HT-29 (cell line): ENCODE measurements at places on chromosomes 1 and 21.

DNA sequence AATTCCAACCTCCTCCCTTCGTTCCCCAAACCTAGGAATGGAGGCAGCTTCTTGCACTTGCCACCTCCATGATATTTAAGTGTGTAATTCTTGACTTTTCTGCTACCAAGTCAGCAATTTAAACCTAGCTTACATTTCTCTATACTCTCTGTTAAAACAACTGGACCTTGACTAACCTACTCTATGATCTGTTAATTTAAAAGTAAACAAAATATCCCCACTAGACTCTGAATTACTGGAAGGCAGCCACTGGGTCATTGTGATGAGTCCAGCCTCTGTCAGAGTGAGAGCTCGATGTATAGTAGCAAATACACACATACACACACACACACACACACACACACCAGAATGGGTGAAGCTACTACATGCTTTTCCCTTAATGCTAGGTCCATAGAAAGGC, 40.0 kb upstream of the DHCR24 start:
- DNase-seq: no peak

DNA sequence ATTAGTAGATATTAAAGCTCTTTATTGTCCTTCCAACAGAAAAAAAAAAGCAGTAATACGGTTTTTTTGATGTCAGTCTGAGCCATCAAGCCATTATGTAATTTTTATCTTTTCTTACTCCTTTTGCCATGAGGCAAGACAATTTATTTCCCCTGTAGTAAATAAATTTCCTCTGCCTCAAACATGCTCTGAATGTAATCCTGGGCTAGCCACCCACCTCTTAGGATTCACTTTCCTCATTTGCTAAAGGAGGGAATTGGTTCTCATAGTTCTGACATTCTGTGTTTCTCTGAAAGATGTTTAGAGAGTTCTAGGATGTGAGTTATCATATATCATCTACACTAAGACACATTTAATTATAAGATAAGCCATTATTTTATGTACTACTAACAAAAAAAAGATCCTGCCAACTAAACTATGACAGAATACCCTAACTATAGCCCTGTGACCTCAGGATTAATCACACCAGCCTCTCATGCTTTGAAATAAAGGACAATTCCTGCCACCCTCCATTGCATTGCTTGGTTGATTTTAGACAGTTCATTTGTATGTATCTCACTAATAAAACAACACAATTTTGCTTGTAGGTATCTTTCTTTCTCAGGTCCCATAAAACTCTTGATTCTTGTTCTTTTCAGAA, 34.0 kb upstream of the RAP1A start:
- no peak for DNase-seq

DNA sequence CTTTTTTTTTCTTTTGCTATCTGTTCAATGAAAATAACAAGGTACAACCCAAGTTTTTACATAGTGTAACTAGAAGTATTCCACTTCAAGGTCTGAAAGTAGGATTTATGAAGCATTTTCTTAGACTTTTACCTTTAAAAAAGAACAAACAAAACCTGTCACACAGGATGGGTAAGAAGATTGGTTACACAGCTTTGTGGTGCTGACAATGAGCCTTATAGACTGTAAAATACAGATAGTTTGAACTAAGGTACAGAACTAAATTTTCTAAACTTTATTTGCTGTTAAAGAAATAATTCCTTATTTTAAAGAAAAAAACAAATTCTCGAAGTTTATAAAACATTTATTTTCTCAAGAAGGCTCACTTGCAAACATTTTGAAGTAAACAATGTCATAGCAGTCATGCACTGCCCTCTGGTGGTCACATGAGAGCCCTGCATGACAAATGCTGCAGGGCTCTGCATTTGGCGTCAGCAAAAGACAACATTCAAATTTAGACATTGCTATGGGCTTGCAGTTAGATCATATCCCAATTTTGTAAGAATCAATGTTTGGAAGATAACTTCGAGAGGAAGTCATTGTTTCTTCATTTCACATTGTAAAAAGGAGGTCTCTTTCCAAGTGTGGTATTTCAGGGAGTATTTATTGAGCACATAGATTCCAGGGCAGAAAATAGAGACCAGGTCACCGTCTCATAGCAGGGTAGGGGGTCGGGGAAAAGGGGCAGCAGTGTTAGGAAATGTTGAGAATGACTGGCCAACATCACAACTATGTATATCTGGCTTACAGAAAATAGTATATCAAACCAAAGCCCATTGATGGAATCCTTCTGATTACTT, 115.3 kb upstream of the FMN2 start:
- peak; percentile 69 for DNase-seq

GRCh38 chr21:35149698-35150097, 100.6 kb upstream of the RUNX1 start:
- DNase-seq: no peak

DNA sequence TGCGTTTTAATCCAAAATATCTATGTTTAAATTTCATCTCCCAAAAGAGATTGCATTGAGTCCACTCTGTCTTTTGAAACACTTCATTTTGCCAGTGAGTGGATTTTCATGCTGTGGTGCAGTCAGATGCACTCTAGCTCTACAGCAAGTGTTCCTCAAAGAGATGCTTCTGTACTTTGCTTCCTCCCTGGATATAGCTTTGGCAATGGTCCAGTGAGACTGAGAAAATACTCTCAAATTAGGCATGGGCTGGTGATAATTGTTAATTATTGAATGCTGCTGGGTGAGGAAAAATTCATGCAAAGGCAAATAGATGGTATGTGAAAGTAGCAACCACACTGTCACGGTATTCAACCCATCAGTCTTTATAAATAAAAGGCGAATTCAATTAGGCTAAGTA, 396.9 kb downstream of the ADGRL2 start:
- no peak for DNase-seq

- peak; percentile 61 for DNase-seq
Measured at GRCh38 chr1:154344977-154345837, 19.9 kb downstream of the ATP8B2 start.

DNA sequence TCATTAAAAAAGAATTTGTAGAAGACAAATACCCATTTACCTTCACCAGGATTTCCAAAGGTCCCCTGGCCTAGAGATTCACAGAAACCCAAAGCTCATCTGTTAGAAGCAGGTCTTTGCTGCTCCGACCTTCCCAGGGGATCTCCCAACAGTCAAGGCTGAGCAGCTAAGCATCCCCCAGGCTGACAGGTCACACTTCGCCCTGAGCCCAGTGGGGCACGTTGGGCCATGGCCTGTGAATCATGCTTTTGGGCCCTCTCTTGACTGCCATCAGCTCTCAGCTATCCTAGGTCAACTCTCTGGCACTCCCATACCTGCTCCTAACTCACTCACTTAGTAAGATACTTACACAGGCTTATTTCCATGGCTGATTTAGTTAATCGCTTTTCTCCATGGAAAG, 157.7 kb downstream of the DSCAM start:
- DNase-seq: no peak

DNA sequence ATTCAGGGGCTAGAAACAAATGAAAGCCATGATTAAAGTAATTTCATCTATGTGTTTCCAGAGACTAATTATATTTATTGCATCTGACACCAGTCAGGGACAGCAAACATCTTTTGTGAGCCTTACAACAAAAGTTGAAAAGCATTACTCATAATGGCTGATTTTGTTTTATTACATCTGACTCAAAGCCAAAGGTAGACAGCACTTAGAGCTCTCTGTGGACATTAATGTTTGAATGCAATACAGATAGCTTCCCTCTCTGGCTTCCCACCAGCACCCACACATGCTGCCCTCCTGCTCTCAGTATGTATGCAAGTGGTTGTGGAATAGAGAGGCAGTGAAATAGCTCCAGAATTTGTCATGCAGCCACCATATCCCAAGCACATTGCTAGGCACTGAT, 198.7 kb downstream of the SETD4 start:
- DNase-seq: no peak

DNA sequence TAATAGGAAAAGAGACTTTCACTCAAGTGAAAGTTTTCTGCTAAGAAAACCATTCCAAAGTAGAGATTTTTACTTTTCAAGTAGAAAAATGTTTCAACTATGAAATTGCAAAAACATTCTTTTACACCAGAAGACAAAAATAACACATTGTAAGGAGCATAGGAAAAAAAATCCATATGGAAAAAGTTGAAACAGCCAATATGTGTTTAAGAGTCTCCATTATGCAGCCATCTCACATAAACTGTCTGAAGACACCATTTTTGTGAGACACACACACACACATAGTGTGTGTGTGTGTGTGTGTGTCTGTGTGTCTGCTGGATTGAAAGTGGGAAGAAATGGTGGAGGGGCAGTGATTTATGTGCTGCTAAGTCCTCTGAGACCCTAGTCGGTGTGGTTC, 162.1 kb downstream of the HHAT start:
- DNase-seq: no peak

DNA sequence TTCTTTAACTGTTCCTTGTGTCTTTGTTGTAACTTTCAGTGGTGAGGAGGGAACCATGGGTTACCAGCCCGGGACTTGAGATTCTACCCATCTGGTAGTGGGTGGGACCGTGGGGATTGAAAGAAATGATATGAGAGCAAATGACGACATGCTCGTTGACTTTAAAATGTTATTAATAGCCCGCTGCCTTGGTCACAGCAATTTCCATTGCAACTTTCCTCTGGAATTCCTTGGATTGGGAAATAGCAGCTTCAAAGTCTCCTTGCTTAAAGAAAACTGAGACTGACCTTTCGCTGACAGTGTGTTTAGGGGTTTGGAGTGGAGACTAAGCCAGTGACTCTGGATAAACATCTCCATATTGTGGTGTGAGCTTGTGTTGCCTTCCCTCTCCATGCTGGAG, 44.2 kb upstream of the MARK1 start:
- no peak for DNase-seq

GRCh38 chr1:183652107-183652506, 1.0 kb downstream of the APOBEC4 start:
- DNase-seq: no peak

DNA sequence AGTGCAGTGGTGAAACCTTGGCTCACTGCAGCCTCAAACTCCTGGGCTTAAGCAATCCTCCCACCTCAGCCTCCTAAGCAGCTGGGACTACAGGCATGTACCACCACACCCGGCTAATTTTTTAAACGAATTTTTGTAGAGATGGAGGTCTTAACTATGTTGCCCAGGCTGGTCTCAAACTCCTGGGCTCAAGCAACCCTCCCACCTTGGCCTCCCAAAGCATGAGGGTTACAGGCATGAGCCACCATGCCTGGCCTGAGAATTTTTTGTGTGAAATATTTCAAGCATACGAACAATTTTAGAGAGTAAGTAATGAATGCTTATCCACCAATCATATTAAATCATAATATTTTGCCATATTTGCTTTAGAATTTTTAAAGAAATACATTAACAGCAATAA, 51.6 kb downstream of the MROH9 start:
- no peak for DNase-seq
